ENCODE measurements at places on chromosomes 12 and 14. TPM values are rescaled to one million over a fixed set of nuclear protein-coding genes. Genes with fewer than 3 reads are reported as not detected.

DNA sequence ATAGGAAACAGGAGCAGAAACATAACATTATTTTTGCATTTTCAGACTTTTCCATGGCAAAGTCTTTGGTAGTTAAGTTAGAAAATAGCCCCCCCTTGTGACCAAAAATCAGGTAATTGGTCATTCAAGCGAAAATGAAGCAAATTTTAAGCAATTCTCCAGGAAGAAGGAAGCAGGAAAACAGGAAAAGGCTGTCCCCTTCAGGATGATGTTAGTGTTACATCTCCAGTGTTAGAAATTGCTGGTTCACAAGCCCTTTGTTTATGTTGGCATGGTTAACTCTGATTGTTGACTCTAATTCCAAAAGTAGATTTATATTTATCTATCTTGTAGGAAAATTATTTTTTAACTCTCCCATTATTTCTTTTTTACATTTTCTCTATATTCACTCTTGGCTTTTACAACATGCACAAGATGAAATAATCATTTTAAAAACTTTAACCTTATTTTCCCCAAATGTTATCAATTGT, 18.8 kb upstream of the GAS2L3 start:
- H3K4me3 ChIP-seq, result no peak overlapping the region
- H3K27me3 ChIP-seq, result no peaks in the 10 kb centered on the region
- no peak overlapping the region for H3K27ac ChIP-seq

GRCh38 chr12:105462831-105463230, 132.3 kb downstream of the C12orf75 start:
- H3K36me3 ChIP-seq, result no peaks in the 10 kb centered on the region
- peaks cover 41% of the 10 kb centered on the region for H3K4me1 ChIP-seq
- no peaks in the 10 kb centered on the region for H3K27me3 ChIP-seq
- DNase-seq, result no peak

GRCh38 chr12:52180971-52181628, 10.7 kb downstream of the KRT80 start:
- no peak for DNase-seq
- H3K4me3 ChIP-seq, result no peak overlapping the region
- no peak overlapping the region for H3K27ac ChIP-seq

GRCh38 chr14:96081767-96082400, 42.7 kb downstream of the C14orf132 start:
- no peak overlapping the region for H3K27ac ChIP-seq
- H3K27me3 ChIP-seq, result peaks cover 4% of the 10 kb centered on the region
- DNase-seq, result no peak
- H3K4me1 ChIP-seq, result no peaks in the 10 kb centered on the region
- H3K4me3 ChIP-seq, result no peak overlapping the region
- no peaks in the 10 kb centered on the region for H3K36me3 ChIP-seq

DNA sequence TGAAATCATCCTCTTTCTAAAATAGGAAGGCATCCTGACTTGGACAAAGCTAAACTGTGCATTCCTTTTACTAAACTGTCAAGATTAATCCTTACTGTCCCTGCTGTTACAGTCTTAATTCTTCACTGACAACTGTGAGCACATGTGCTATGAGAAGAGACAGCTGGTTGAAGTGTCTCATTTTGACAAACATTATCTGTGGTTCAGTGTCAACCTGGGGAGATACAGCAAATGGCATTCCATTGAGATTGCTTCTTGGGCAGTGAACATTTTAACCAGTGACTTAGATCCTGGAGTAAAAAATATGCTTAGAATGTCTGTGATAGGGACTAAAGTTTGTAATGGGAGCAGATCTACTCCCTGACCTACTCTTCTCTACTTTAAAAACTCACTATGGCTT, 552.6 kb upstream of the ATP2B1 start:
- H3K36me3 ChIP-seq, result no peaks in the 10 kb centered on the region
- no peak overlapping the region for H3K27ac ChIP-seq
- H3K27me3 ChIP-seq, result no peaks in the 10 kb centered on the region
- no peak for DNase-seq
- H3K4me1 ChIP-seq, result no peaks in the 10 kb centered on the region
- H3K4me3 ChIP-seq, result no peak overlapping the region

GRCh38 chr12:54654926-54655325, 6.8 kb upstream of the DCD start:
- peaks cover 12% of the 10 kb centered on the region for H3K27me3 ChIP-seq
- H3K4me3 ChIP-seq, result no peak overlapping the region
- H3K4me1 ChIP-seq, result no peaks in the 10 kb centered on the region
- DNase-seq, result no peak

DNA sequence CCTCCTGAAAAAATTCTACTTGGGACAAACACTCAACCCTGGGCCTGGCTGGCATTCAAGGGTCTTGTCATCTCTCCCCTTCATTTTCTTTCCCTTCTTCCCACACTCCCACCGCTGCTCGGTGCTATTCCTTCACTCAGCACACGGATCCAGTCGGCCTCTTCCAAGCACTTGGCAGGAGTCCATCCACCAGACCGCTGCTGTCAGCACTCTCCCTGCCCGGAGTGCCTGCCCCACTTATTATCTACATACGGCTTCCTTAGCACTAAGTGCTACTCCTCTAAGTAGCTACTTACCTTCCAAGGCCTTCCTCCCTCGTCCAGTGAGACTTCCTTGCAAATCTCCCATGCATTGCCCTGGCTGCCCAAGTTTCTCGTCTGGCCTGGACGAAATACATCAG, 29.8 kb downstream of the CALM1 start:
- no peaks in the 10 kb centered on the region for H3K27me3 ChIP-seq
- H3K27ac ChIP-seq, result peak overlapping the region; percentile 60
- H3K4me1 ChIP-seq, result peaks cover 4% of the 10 kb centered on the region
- peak; percentile 59 for DNase-seq

DNA sequence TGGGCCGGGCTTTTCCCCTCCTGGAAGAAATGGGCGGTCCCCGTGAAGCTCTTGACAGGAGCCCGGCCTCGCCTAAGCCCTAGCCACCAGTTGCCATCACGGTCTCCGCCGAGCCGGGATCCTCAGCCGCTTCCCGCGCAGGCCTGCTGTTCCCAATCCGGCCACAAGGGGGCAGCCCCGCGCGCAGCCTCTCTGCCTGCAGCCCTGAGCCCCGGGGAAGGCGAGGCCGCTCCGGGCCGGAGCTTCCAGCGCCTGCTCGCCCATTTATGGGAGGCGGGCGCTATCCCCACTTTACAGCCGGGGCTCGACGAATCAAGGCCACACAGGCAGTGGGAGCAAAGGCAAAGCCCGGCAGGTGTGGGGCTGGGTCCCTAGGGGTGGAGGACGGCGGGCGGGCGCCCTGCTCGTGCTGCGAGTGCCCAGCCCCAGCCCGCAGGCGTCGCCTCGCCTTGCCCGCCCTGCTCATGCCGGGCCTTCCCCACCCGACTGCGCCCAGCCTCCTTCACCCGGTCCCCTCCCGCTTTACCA, 61.5 kb downstream of the LGMN start:
- peaks cover 19% of the 10 kb centered on the region for H3K4me1 ChIP-seq
- H3K27me3 ChIP-seq, result no peaks in the 10 kb centered on the region
- no peak overlapping the region for H3K27ac ChIP-seq
- peaks cover 15% of the 10 kb centered on the region for H3K36me3 ChIP-seq
- peak overlapping the region; percentile 43 for H3K4me3 ChIP-seq
- peak; percentile 66 for DNase-seq

- no peaks in the 10 kb centered on the region for H3K4me1 ChIP-seq
- DNase-seq, result no peak
- H3K4me3 ChIP-seq, result no peak overlapping the region
These were observed 4.3 kb downstream of the RTL1 start for GRCh38 chr14:100898935-100899883.

DNA sequence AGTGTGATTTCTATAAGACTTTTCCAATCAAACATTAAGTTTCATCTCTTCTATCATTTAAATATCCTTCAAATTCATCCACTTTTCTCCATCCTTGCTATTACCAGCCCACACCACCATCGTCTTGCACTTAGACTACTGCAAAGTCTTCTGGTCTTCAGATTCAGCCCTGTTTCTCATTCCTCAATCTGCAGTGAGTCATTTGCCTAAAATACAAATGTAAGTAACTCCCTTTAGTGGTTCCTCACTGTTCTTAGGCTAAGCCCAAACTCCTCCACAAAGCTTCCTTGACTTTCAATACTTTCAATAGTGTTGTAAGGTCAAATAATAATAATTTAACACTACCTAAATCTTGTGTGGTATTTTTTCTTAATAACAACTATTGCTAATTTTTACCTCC, 83.3 kb downstream of the PLEKHG7 start:
- no peak overlapping the region for H3K4me3 ChIP-seq
- no peak for DNase-seq
- H3K27ac ChIP-seq, result no peak overlapping the region
- no peaks in the 10 kb centered on the region for H3K36me3 ChIP-seq

- no peaks in the 10 kb centered on the region for H3K36me3 ChIP-seq
- no peak for DNase-seq
- H3K27ac ChIP-seq, result no peak overlapping the region
These were observed 8.8 kb upstream of the ACVRL1 start for GRCh38 chr12:51898506-51898905.

GRCh38 chr12:108585864-108586263, 12.0 kb downstream of the TMEM119 start:
- no peak overlapping the region for H3K4me3 ChIP-seq
- H3K27me3 ChIP-seq, result no peaks in the 10 kb centered on the region
- H3K36me3 ChIP-seq, result no peaks in the 10 kb centered on the region
- DNase-seq, result no peak

GRCh38 chr14:33370426-33370825, 431.7 kb downstream of the NPAS3 start:
- H3K27me3 ChIP-seq, result no peaks in the 10 kb centered on the region
- no peaks in the 10 kb centered on the region for H3K4me1 ChIP-seq
- no peak for DNase-seq
- H3K27ac ChIP-seq, result no peak overlapping the region
- H3K36me3 ChIP-seq, result no peaks in the 10 kb centered on the region

- no peaks in the 10 kb centered on the region for H3K4me1 ChIP-seq
- H3K36me3 ChIP-seq, result peaks cover 24% of the 10 kb centered on the region
- no peak for DNase-seq
- no peaks in the 10 kb centered on the region for H3K27me3 ChIP-seq
These were observed 18.6 kb upstream of the GARIN2 start for GRCh38 chr14:67170660-67171059.

GRCh38 chr12:50246873-50247612, 36.3 kb downstream of the LIMA1 start:
- no peak overlapping the region for H3K4me3 ChIP-seq
- H3K36me3 ChIP-seq, result no peaks in the 10 kb centered on the region
- H3K4me1 ChIP-seq, result peaks cover 4% of the 10 kb centered on the region
- DNase-seq, result peak; percentile 24
- H3K27me3 ChIP-seq, result no peaks in the 10 kb centered on the region

DNA sequence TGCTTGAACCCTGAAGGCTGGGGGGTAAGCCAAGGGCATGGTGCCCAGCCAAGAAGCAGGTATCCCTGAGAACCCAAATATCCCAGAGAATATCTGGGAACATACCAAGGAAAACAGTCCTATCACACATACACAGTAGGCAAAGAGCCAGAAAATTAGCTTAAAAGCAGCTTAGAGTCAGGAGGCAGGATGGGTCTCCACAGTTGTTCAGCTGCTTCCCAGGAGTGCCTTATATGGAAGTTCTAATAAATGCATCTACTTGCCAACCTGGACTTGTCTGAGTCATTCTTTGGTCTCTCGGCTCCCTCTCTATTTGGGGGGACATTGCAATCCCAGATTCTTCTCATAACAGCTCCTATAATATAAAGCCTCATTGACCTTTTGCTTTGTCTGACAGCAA, 9.0 kb upstream of the GPR135 start:
- no peak for DNase-seq
- peaks cover 81% of the 10 kb centered on the region for H3K36me3 ChIP-seq
- no peak overlapping the region for H3K4me3 ChIP-seq
- no peaks in the 10 kb centered on the region for H3K27me3 ChIP-seq

SYCP3 gene
- polyA plus RNA-seq, result 0.22 TPM

C1S gene
- polyA plus RNA-seq, result 53.4 TPM

CNTN1 gene
- polyA plus RNA-seq, result 0.07 TPM

PITPNM2 gene
- polyA plus RNA-seq, result 5.6 TPM

ACOT2 gene
- polyA plus RNA-seq, result 54.9 TPM

Measured in heart right ventricle (tissue), 16 donors.